Mesothelial cell of epicardium (in vitro differentiated cells): ENCODE measurements at places on chromosomes 7 and 10. TPM values are rescaled to one million over a fixed set of nuclear protein-coding genes. Genes with fewer than 3 reads are reported as not detected.

The PDZD7 gene
- 1.2 to 1.8 TPM (median 1.8 TPM) in 3 replicates for total RNA-seq

The CCM2 gene
- total RNA-seq: 32.3 to 35.1 TPM (median 34.1 TPM) in 3 replicates

The KLLN gene
- total RNA-seq: 1.1 to 1.2 TPM (median 1.2 TPM) in 3 replicates

The C10orf62 gene
- total RNA-seq: not detected in 3 replicates

The MALRD1 gene
- 8.4 to 11.1 TPM (median 10.4 TPM) in 3 replicates for total RNA-seq

DNA sequence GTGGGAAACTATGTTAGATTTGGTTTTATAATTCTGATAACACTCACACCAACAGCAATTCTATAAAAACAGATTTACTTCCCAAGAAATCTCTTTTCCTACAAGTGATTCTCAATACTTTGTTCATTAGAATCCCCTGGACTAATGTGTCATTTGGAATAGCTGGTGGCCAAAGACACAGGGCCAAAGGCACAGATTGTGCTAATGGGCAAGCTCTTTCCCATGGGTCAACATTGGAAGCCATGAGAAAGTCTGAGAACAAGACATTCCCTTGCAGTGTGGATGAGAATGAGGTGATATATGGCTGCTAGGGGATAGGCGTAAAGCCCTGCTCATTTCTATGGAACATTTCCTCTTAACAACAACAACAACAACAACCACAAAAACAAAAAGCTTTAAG lies 153.8 kb downstream of the AMPH start:
- H3K27me3 ChIP-seq: peaks cover 4% of the 10 kb centered on the region
- H3K4me1 ChIP-seq: no peaks in the 10 kb centered on the region
- DNase-seq: no peak
- no peak overlapping the region for H3K27ac ChIP-seq
- H3K36me3 ChIP-seq: no peaks in the 10 kb centered on the region

DNA sequence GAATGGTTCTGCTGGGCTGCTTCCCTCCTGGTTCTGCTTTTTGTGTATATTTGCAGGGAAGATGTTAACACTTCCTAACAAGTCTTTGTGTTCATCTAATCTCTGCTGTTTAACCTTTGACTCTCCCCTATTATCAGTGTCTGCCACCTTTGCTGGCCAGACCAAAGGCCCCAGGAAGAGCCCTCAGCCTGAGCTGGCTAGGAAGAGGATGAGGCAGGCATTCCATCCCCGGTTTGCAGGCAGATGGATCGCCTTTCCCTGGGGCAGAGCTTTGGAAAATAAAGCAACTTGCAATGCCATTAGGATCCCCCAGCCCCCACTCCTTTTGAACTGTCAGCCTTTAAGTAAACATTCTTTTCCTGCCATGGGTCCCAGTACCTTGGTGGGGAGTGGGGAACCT lies 19.0 kb downstream of the DPCD start:
- no peak for DNase-seq
- H3K4me3 ChIP-seq: no peak overlapping the region
- H3K27ac ChIP-seq: no peak overlapping the region
- no peaks in the 10 kb centered on the region for H3K27me3 ChIP-seq

DNA sequence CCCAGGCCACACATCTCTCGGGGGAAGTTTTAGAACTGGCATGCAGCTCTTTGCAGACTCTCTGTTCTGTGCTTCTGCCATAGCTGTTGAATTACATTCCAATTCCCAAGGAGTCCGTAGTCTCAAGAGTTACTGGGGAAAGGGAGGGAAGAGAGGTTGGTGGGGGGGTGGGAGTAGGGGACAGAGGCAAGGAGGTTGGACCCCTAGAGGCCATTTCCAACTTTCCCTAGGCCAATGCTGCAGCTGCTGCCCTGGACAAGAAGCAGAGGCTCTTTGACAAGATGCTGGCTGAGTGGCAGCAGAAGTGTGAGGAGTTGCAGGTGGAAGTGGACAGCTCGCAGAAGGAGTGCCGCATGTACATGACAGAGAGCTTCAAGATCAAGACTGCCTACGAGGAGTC lies 23.8 kb downstream of the MYH16 start:
- no peak overlapping the region for H3K4me3 ChIP-seq
- no peaks in the 10 kb centered on the region for H3K4me1 ChIP-seq
- H3K27me3 ChIP-seq: no peaks in the 10 kb centered on the region
- DNase-seq: no peak
- H3K36me3 ChIP-seq: no peaks in the 10 kb centered on the region

DNA sequence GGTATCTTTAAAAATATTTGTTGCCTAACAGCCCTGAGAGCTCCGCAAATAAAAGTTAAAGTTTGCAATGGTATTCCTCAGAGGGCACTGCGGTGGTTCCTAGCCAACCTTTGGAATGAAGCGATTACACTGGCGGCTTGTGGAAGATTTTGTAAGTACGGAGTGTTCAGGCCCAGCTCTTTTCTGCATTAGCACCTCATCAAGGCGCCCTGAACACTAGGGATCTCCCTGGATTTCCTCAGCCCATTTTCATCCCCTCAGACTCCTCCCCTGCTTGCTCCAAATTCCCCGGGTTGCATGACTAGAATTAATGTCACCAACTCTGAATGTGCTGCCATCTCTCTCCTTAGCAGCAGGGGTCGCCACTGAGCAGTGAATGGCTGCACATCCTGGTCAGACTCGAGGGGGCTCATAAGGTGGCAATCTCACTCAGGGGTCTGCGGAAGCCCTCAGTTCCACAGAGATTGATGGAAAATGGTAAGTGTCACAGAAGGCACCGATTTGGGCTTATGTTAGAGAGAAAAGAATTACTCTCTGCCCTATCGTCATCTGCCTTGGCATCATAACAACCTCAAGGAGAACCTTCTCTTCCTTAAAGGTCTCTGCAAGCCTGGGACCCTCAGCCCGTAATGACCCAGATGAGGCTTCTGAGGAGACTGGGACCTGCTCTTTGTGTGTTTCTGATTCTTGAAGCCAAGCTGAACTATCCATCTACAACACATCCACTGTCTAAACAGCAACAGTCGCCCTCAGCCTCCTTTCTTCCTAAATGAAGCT lies 262.8 kb upstream of the AOAH start:
- no peak for DNase-seq
- H3K4me3 ChIP-seq: no peak overlapping the region
- no peaks in the 10 kb centered on the region for H3K36me3 ChIP-seq
- H3K27me3 ChIP-seq: peaks cover 10% of the 10 kb centered on the region
- peaks cover 32% of the 10 kb centered on the region for H3K4me1 ChIP-seq

DNA sequence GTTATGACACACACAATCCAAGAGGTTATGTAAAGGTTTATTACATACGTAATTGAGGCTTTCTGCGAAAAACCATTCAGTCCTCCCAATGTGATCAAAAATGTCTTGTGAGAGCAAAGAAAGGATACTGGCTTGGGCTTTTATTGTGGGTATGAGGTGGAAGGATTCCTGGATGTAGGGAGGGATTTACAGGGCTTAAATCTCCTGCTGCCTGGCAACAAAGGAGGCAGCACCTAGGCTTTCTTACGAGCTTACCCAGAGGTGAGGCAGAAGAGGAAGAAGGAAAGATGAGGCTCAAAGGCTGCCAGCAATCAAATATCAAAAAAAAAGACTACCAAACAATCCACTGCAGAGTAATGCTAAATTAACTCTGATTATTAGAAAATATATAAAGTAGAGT lies 1149.5 kb upstream of the POT1 start:
- H3K27me3 ChIP-seq: no peaks in the 10 kb centered on the region
- H3K27ac ChIP-seq: no peak overlapping the region
- H3K4me1 ChIP-seq: no peaks in the 10 kb centered on the region
- no peak for DNase-seq
- H3K4me3 ChIP-seq: no peak overlapping the region
- no peaks in the 10 kb centered on the region for H3K36me3 ChIP-seq

DNA sequence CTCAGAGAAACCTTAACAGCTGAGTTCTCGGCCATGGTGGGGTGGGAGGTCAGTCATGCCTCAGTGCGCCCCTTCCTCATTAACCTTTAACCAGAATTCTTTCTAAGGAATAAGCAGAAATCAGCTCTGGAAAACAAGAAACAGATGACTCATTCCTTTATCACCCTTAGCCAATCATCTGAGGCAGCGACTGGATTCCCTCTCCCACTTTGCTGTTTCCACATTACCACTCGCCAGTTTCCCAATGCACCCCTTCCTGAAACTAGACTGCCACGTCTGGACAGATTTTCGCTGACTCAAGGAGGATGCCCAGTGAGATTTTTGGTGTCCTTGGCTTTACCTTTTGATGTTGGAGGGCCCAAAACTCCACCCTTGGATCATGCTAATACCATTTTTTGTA lies 223.8 kb downstream of the PLXDC2 start:
- DNase-seq: no peak
- H3K4me1 ChIP-seq: peaks cover 4% of the 10 kb centered on the region
- H3K4me3 ChIP-seq: no peak overlapping the region

DNA sequence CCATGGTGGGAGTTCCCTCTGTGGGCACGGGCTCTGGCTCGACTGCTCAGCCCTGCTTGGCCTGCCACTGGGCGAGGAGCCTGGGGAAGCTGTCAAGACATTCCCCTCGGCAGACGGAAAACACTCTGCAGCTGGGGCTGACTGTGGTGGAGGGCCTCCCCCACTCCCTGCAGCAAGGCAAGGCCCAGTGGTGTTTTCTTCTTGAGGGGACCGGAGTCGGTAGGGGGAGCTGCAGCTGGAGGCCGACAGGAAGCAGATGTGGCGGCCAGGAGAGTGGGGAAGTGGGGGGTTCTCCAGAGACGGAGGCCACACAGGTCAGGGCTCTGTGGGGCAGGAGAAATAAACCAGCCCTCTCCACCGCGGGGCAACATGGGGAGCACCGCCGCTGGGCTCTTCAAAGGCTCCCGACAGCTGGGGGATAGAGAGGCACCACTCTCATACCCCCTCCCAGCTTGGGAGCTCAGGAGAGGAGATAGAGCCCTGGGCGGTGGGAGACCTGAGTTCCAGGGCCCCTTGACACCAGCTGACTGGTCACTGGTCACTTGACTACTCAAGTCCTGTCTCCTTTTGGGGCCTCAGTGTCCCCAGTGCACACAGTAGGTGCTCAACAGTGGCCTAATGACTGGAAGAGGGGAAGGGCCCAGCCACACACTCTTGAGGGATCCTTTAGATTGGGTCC lies 43.4 kb downstream of the PPIF start:
- no peaks in the 10 kb centered on the region for H3K27me3 ChIP-seq
- peaks cover 2% of the 10 kb centered on the region for H3K36me3 ChIP-seq
- H3K4me1 ChIP-seq: no peaks in the 10 kb centered on the region
- no peak overlapping the region for H3K4me3 ChIP-seq

- no peaks in the 10 kb centered on the region for H3K4me1 ChIP-seq
- H3K27ac ChIP-seq: no peak overlapping the region
- H3K27me3 ChIP-seq: no peaks in the 10 kb centered on the region
- no peak overlapping the region for H3K4me3 ChIP-seq
- DNase-seq: no peak
These were observed 275.7 kb downstream of the GPR37 start for GRCh38 chr7:124489925-124490324.

DNA sequence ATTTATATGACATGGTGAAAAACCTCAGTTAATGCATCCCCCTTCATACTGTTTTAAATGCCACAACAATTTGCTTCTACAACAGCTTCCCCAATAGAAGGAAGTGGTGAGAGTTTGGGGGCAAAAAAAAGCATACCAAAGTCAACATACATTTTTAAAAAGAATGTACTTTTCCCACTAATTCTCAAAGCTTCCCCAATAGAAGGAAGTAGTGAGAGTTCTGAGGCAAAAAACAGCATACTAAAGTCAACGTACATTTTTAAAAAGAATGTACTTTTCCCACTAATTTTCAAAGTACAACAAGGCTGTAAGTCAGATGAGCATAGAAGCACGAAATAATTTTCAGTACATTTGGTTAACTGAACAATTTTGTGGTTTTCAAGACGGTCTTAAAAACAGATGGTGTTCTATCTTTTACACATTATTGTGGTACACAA lies 24.0 kb downstream of the WASL start:
- H3K4me3 ChIP-seq: no peak overlapping the region
- H3K27ac ChIP-seq: no peak overlapping the region
- H3K4me1 ChIP-seq: peaks cover 36% of the 10 kb centered on the region
- no peak for DNase-seq

- peaks cover 35% of the 10 kb centered on the region for H3K27me3 ChIP-seq
- no peak for DNase-seq
- no peak overlapping the region for H3K4me3 ChIP-seq
- H3K4me1 ChIP-seq: peaks cover 16% of the 10 kb centered on the region
These were observed 2.0 kb downstream of the AOC1 start for GRCh38 chr7:150854066-150855000.

- H3K36me3 ChIP-seq: no peaks in the 10 kb centered on the region
- no peak overlapping the region for H3K4me3 ChIP-seq
- peaks cover 10% of the 10 kb centered on the region for H3K27me3 ChIP-seq
- DNase-seq: no peak
These were observed 122.7 kb downstream of the AOAH start for GRCh38 chr7:36601601-36602000.

DNA sequence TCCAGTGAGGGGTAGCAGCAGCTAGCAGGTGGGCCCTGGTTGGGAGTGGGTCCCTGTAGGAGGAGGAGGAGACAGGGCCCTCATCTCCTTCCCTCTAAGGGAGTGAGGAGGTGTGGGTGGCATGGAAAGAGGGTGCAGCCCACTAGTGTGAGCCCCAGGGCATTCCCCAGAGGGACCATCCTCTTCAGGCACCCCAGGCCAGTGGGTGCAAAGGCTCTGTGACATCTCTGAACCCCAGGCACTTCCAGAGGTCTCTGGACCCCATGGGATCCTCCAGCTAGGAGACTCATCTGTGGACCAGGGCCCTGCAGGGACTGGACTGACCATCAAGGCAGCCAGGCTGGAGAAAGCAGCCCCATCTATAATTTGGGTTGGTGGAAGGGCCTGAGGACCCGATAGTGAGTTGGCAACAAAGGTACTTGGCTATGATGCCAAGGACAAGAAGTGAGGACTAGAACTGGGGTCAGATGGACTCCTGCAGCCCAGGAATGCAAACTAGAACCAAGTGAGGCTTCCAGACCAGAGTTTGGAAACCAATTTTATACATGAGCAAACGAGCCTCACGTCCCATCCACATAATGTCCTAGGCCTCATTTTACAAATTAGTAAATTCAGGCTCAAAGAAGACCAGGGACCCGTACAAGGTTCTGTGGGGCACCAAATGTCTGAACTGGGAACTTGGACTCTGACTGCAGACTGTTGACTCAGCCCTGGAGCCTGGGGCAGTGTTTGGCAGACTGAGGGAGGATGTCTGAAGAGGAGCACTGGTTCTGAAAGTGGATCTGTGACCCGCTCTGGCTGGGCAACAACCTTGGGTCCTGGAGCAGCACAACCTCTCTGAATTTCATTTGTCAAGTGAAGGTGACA lies 1.4 kb upstream of the VSTM4 start:
- no peak overlapping the region for H3K27ac ChIP-seq
- H3K36me3 ChIP-seq: no peaks in the 10 kb centered on the region
- peaks cover 2% of the 10 kb centered on the region for H3K4me1 ChIP-seq
- peak; percentile 24 for DNase-seq
- peak overlapping the region; percentile 48 for H3K4me3 ChIP-seq
- H3K27me3 ChIP-seq: peaks cover 87% of the 10 kb centered on the region

DNA sequence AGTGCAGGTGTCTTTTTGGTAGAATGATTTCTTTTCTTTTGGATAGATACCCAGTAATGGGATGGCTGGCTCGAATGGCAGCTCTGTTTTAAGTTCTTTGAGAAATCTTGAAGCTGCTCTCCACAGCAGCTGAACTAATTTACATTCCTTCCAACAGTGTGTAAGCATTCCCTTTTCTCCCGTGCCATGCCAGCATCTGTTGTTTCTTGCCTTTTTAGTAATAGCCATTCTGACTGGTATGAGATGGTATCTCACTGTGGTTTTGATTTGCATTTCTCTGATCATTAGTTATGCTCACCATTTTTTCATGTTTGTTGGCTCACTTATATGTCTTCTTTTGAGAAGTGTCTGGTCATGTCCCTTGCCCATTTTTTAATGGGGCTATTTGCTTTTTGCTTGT lies 486.3 kb downstream of the GALNT17 start:
- H3K4me1 ChIP-seq: peaks cover 7% of the 10 kb centered on the region
- H3K36me3 ChIP-seq: no peaks in the 10 kb centered on the region
- no peak overlapping the region for H3K27ac ChIP-seq
